ENCODE measurements at places on chromosomes 3 and 15. TPM values are rescaled to one million over a fixed set of nuclear protein-coding genes. Genes with fewer than 3 reads are reported as not detected.

FRMD4B gene
- 13.0 TPM for polyA plus RNA-seq

NR1I2 gene
- polyA plus RNA-seq, result 0.60 TPM

SV2B gene
- polyA plus RNA-seq, result 1.3 TPM

XCR1 gene
- 0.15 TPM for polyA plus RNA-seq

LRRC31 gene
- polyA plus RNA-seq, result 0.07 TPM

TGM4 gene
- polyA plus RNA-seq, result 0.06 TPM

CLRN1 gene
- polyA plus RNA-seq, result not detected

PAK6 gene
- 5.7 TPM for polyA plus RNA-seq

SYNPR gene
- not detected for polyA plus RNA-seq

LIPC gene
- 10.4 TPM for polyA plus RNA-seq

ASB14 gene
- polyA plus RNA-seq, result 0.78 TPM

LDHAL6B gene
- not detected for polyA plus RNA-seq

SLC2A2 gene
- 8.6 TPM for polyA plus RNA-seq

GOLGA6L4 gene
- polyA plus RNA-seq, result 30.0 TPM

CFAP161 gene
- 0.22 TPM for polyA plus RNA-seq

ZCWPW2 gene
- 1.8 TPM for polyA plus RNA-seq

LACTB gene
- polyA plus RNA-seq, result 19.2 TPM

TICRR gene
- polyA plus RNA-seq, result 12.8 TPM

EIF4G1 gene
- polyA plus RNA-seq, result 142 TPM

PATL2 gene
- 0.79 TPM for polyA plus RNA-seq

LRRC15 gene
- polyA plus RNA-seq, result not detected

KNL1 gene
- polyA plus RNA-seq, result 21.6 TPM

COL6A6 gene
- polyA plus RNA-seq, result 1.4 TPM

SPTBN5 gene
- 2.3 TPM for polyA plus RNA-seq

SCAMP5 gene
- polyA plus RNA-seq, result 22.2 TPM

CACNA2D2 gene
- 17.1 TPM for polyA plus RNA-seq

UCN2 gene
- polyA plus RNA-seq, result 0.40 TPM

RYK gene
- polyA plus RNA-seq, result 106 TPM

SPATA12 gene
- polyA plus RNA-seq, result 0.09 TPM

DOCK3 gene
- polyA plus RNA-seq, result 1.6 TPM

LRRC2 gene
- 1.9 TPM for polyA plus RNA-seq

ACAN gene
- polyA plus RNA-seq, result 2.5 TPM

FBXL2 gene
- 26.4 TPM for polyA plus RNA-seq

ANKUB1 gene
- 0.72 TPM for polyA plus RNA-seq

GPR62 gene
- polyA plus RNA-seq, result 0.49 TPM

SIDT1 gene
- polyA plus RNA-seq, result 2.8 TPM

STRIT1 gene
- polyA plus RNA-seq, result 2.3 TPM

NAALADL2 gene
- 25.3 TPM for polyA plus RNA-seq

GRIP2 gene
- polyA plus RNA-seq, result 1.4 TPM

TMEM212 gene
- 0.21 TPM for polyA plus RNA-seq

TM4SF18 gene
- polyA plus RNA-seq, result 37.3 TPM

ENTPD3 gene
- polyA plus RNA-seq, result 2.1 TPM

UNC13C gene
- 9.9 TPM for polyA plus RNA-seq

CFAP100 gene
- polyA plus RNA-seq, result 0.61 TPM

SLC22A13 gene
- 0.12 TPM for polyA plus RNA-seq

SMCO1 gene
- not detected for polyA plus RNA-seq

BNC1 gene
- 0.27 TPM for polyA plus RNA-seq

MGLL gene
- 27.3 TPM for polyA plus RNA-seq

FAM107A gene
- polyA plus RNA-seq, result 6.0 TPM

IQCF5 gene
- not detected for polyA plus RNA-seq

UPK1B gene
- 8.8 TPM for polyA plus RNA-seq

SLC9C1 gene
- 0.45 TPM for polyA plus RNA-seq

LMOD3 gene
- polyA plus RNA-seq, result not detected

GOLGA6A gene
- 0.34 TPM for polyA plus RNA-seq

APEH gene
- polyA plus RNA-seq, result 125 TPM

TTLL13 gene
- polyA plus RNA-seq, result 0.31 TPM

CKMT1A gene
- 0.40 TPM for polyA plus RNA-seq
